ENCODE measurements at places on chromosomes 12 and 14.

- DNase-seq, result no peak
These were observed 105.3 kb downstream of the PRKD1 start for GRCh38 chr14:29822430-29822709.

DNA sequence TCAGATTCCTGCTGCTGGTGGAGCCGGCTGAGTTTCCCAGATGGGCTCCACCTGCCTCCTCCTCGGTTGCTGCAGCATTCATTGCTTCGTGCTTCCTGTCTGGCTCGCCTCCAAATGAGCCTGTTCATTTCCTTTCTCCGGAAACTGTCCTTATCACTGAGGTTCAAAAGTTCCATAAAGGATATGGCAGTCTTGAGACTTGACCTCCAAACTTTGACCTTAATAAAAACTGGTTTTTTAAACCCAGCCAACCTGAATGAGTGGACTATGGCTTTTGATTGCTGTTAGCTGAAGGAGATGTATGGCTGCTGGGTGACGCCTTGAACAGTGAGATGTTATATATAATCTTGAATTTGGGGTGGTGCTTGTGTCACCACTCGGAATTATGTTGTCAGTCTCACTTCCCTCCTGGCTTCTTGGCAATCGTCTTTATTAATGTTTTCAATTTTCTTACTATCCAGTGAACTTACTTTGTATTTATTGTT is 62.7 kb downstream of the RASSF3 start:
- DNase-seq, result no peak

- no peak for DNase-seq
These were observed 148.7 kb downstream of the CCDC59 start for GRCh38 chr12:82209533-82209932.

GRCh38 chr12:112985642-112986290 is 7.4 kb downstream of the OAS2 start:
- no peak for DNase-seq

GRCh38 chr12:27107986-27108385 is 25.6 kb upstream of the C12orf71 start:
- no peak for DNase-seq

DNA sequence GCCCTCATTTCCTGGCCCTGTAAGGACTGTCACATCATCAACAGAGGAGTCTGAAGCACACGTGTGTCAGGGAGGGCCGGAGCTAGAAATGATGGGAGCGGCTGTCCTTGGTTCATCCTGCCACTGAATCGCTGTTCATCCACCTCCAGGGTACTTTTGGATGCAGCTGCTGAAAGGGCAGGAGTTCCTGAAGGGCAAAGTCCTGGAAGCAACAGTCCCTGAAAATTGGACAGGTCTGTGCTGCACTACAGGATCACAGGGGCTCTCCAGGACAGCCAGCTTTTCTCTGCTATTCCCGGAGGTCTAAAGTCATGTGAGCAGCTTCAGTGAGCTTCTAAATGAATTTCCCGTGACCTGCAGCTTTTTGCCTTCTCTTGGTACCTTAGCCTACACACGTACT is 17.7 kb downstream of the POU6F1 start:
- DNase-seq, result no peak

DNA sequence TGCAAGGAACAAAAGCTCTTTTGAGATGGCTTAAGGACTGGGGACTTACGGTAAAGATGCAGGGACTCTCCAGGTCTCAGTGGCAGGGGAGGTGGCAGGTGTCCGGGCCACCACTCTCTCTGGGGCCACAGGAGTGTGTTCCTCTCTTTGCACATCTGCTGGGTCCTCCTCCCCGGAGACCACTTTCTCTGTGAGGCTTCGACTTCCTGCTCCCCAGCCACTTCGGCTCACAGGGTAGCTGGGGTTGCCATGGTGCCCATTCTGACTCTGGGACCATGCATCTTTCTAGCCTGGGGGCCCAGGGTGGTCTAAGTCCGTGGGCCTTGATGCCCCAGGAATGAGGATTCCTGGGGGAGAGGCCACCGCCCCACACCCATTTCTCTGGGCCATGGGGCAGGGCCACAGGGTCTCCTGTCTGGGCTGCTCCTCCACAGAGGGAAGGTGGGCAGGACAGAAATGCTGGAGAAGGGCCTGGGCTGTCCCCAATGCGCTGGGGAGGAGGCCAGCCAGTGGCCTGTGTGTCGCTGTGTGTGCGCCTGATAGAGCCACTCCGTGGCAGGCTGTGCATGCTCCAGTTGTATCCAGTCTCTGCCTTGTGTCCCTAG is 38.5 kb downstream of the CCDC92 start:
- DNase-seq, result no peak

GRCh38 chr14:37171678-37172023 is 755 bp downstream of the SLC25A21 start:
- DNase-seq, result no peak

GRCh38 chr12:24928131-24928530 is 20.8 kb downstream of the BCAT1 start:
- no peak for DNase-seq

DNA sequence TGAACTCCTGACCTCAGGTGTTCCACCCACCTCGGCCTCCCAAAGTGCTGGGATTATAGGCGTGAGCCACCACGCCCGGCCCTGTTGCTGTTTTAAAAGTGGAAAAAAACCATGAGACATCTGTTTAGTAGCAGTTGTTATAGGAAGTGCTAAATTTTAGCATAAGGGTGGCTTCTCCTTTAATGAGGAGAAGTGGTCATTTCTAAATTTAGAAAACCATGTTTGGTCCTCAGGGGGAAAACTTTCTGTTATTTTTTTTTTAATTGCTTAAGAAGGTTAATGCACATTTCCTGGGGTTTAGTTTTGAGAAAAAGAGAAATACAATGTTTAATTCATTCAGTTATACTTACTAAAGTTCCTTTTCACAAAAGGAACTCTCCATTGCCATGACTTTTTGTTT is 102.1 kb downstream of the MYRFL start:
- no peak for DNase-seq

Measured in fibroblast of the conjunctiva (primary cell).